AG04449 (cell line): ENCODE measurements at places on chromosomes 5 and 9.
A peak's percentile ranks its signal among the peaks of the same experiment; 100 is the strongest.

GRCh38 chr9:3498691-3499090, 27.1 kb downstream of the RFX3 start:
- no peak for DNase-seq

- no peak for DNase-seq
Observed at GRCh38 chr5:50694027-50694590, 27.7 kb downstream of the PARP8 start.

DNA sequence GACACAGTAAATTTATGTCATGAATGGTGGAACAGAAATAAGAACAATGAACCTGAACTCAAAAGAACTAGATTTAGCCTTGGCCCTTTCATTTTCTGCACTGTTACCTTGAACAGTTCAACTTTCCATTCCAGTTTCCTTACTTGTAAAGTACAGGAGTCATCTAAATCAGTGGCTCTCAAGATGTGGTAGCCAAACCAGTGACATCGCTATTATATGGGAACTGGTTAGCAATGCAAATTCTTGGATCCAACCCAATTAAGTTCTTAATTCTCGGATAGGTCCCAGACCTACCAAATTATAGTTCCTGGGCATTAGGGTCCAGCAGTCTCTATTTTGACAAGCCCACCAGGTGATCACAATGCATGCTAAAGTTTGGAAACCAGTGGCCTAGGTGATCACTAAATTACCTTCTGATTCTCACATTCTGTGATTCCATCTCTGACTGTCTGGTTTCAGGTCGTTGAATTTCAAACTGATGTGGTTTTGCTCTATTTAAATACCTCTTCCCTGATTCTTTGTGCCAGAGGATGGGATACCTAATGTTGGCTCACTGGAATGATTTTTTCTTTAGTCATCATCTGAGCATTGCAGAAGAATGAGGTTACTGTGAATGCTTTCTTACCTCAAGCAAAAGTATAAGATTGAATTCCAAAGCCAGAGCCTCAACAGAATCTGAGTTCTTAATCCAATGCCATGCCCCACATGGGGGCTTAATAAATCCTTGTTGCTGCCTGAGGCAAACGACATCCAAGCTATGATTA, 253.8 kb downstream of the ENC1 start:
- peak; percentile 33 for DNase-seq

GRCh38 chr9:136939996-136940525, 4.5 kb downstream of the FBXW5 start:
- no peak for DNase-seq

DNA sequence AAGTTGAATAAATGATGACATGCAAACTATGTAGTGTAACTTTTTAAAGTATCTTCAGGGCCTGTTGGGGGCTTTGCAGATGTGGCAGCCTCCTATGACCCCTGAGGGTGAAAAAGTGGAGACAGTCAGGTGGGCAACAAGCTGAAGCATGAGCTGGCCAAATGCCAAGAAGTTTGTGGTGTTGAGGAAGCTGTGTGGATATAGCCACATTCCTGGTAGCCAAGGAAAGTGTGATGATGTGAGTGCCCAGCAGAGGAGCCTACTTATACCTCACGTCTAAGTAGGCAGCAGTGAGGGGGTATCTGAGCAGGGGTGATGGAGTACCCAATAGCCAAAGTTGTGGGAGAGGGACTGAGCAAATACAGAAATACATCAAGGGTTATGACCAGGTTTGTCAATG, 621.2 kb upstream of the CDH6 start:
- DNase-seq, result no peak

- DNase-seq, result no peak
Observed at GRCh38 chr9:99593610-99594009, 228.1 kb upstream of the NR4A3 start.

GRCh38 chr5:62933261-62933660, 354.6 kb downstream of the LRRC70 start:
- DNase-seq, result no peak

DNA sequence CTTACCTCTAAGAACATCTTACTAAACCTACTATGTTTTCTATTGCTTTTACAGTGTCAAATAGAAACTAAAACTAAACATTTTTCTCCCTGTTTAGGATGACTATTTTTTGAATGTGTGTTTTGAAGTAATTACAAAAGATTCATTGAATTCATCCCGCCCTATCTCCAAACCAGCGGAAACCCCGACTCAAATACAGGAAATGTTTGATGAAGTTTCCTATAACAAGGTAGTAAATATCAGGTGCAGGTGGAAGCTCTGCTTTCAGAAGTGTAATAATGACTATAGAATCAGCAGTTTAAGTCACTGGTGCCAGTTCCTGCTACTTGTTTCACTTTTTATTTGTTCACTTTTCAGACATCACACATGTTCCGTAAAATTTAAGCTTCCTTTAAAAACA, 20.0 kb downstream of the ERAP2 start:
- no peak for DNase-seq

DNA sequence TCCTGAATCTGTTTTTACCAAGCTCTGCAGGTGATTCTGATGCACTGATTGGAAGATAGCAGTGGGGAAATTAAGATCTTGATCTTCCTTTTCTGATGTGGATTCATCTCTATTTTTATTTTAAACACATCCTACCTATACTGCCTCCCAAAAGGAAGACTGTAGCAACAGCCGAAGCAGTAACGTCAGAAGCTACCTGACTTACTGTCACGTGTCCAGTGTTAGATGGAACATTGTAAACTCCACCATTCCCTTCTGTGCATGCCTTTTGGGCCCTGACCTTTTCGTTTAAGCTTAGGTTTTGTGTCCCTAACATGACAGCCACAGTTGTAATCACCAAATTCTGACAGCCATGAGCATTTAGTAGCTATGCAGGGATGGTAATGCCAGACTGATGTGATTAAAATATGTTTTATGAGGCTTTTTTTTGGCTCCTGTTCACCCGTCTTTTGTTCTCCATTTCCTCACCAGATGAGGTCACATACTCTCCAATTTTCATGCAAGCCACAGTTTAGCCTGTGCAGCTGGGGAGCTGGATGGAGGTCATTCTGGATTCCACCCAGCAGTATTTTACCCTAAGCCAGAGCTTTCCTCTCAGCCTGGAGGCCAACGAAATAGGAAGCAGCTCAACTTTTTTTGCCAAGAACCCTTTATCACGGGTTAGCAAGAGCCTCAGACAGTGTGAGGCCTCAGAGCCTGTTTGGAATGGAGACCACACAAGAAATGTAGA, 15.6 kb upstream of the FOXD1 start:
- DNase-seq, result no peak

DNA sequence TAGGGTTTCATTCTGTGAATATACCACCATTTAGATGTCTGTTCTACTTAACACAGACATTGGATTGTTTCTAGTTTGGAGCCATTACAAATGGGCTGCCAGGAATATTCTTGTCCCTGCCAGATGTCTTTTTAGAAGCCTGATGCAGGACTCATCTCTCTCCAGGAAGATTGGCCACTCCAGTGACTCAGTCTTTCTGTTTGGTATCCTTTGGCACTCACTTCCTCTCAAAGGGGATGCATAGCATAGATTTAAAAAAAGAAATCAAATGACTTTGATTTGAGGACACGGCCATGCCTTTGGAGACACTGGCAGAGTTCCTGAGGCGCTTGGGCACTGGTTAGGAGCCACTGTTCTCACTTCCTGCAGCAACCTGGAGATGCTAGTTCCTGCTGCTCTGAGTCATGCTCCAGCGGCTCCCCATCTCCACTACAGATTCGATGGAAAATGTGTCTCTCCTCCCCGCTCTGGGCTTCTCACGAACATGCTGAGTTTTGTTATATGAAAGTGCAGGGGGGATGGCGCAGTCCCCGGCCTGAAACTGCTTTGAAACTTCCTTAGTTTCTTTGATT, 3.5 kb upstream of the ZNF366 start:
- no peak for DNase-seq

DNA sequence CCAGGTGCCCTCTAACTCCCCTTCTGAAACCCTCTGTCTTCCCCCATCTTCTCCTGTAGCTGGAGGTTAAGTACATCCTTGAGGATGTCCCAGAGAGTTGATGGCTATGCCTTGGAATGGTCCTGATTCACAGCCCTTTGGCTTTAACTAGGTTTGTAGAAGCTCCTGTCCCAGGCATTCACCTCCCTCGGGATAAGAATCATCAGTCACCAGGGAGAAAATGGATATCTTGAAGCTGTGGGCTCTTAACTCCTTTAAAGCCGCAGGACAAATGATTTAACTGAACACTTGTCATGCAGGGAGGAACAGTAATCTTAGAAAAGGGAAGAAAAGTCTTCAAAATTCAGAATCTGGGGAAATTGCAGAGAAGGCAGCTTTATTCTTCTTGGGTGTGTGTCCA, 139.9 kb downstream of the PSAT1 start:
- no peak for DNase-seq

DNA sequence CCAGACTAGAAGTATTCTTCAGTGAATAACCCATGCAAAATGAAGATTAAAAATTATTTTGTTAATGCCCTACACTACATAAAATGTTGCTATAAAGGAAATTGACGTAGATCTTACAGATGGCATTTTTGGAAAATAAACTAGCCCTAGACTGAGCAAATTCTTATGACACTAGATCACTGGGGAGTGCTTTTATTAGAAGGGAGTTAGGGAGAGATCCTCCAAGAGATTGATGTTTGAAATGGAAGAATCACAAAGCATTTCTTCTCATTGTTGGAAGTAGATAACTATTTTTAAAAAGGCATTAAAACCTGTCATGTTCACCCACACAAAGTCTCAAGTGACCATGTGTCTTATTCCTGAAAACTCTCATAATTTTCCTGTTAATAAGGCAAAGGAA, 351.1 kb upstream of the TLE4 start:
- peak; percentile 53 for DNase-seq
